ENCODE measurements at places on chromosomes 1 and 21.

DNA sequence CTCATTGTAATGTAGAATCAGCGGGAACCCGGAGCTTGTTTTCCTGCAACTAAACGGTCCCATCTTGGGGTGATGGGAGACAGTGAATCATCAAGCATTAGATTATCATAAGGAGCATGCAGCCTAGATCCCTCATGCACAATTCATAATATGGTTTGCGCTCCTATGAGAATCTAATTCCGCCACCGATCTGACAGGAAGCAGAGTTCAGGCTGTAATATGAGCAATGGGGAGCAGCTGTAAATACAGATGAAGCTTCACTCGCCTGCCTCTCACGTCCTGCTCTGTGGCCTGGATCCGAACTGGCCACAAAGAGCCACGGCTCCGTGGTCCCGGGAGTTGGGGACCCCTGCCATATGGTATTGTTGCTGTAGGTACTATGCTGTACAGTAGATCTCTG lies 1.6 kb downstream of the IFI44 start:
- peak; percentile 80 for DNase-seq

GRCh38 chr21:21109736-21110135 lies 111.5 kb downstream of the NCAM2 start:
- DNase-seq: no peak

DNA sequence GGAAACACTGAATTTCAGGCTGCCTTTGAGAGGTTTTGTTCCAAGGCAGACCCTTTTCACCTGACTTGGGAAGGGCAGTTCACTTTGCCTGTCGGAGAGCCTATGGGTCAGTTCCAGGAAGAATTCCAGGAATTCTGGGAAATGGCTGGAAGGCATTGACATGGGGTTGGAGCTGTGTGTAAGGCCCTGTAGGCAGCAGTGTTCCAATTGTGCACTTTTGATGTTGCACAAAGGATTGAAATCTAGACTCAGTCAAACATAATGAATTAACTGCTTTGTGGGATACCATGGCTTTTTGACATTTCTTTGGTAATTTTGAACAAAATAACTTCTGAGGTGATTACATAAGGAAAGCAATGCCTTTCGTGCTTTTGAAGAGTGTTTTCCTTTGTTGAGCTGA lies 184.6 kb downstream of the SDCCAG8 start:
- no peak for DNase-seq

GRCh38 chr1:26019641-26020315 lies 1.8 kb upstream of the EXTL1 start:
- peak; percentile 93 for DNase-seq

GRCh38 chr1:43269627-43270375 lies at the start of gene TMEM125:
TMEM125 (plus strand) TSS chr1:43269983; CDS start chr1:43272723, 2,740 bp downstream.
- DNase-seq: peak; percentile 7
